ENCODE measurements at places on chromosomes 4 and X.

GRCh38 chr4:98374643-98375042, 113.5 kb downstream of the RAP1GDS1 start:
- no peak for DNase-seq

- DNase-seq = no peak
Measured at GRCh38 chr4:36638273-36638811, 356.9 kb downstream of the DTHD1 start.

- DNase-seq = no peak
Measured at GRCh38 chr4:157700898-157701694, 471.7 kb downstream of the GASK1B start.

- DNase-seq = no peak
Measured at GRCh38 chr4:8848507-8849265, 23.0 kb downstream of the HMX1 start.

DNA sequence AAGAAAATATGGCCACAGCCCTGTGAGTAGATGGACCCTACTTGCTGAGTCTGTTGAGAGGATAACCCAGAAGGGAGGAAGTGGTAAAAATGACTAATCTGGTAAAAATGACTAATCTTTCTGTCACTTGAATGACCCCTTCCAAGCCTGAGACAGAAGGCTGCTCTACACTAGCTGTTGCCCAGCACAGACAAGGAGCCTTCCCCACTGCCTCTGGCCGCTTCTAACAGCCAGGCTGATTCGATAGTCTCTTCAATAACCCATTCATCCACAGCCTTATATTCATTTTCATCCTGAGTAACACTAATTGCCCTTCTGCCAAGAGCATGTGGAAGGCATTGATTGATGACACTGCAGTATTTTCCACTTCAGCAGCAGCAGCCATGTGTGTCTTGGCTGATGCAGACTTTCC, 18.4 kb downstream of the MAGEB17 start:
- no peak for DNase-seq

DNA sequence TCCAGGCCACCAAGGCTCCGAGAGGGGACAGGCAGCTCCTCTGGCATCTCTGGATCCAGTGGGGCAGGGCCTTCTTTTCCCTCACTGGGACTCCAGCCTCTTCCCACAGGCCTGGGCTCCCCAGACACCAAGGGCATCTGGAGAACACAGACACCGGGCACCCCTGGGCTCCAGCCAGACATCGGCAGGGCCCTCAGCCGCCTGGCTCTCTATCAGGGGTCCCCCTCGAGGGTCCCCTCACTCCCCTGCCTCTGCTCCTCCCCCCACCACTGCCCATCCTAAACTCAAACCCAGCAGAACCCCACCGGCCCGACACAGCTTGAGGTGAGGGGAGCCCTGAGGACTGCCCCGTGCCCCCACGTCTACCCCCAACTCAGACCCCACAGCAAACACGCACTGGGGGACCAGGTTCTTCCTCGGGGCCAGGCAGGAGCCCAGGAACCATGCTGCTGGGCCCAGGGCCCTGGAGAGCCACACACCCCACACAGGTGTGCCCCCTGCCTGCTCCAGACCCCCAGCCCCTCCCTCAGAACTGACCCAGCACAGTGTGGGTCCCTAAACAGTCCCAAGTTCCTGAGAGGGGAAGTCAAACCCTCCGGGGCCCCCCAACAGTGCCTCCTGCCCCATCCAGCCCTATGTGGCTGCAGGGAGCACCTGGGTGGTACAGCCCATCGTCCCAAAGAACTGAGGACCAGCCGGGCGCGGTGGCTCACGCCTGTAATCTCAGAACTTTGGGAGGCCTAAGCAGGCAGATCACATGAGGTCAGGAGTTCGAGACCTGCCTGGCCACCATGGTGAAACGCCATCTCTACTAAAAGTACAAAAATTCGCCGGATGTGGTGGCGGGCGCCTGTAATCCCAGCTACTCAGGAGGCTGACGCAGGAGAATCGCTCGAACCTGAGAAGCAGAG, 86.8 kb downstream of the FAM53A start:
- DNase-seq = no peak

GRCh38 chrX:100435726-100436125, 25.7 kb upstream of the PCDH19 start:
- DNase-seq = no peak

DNA sequence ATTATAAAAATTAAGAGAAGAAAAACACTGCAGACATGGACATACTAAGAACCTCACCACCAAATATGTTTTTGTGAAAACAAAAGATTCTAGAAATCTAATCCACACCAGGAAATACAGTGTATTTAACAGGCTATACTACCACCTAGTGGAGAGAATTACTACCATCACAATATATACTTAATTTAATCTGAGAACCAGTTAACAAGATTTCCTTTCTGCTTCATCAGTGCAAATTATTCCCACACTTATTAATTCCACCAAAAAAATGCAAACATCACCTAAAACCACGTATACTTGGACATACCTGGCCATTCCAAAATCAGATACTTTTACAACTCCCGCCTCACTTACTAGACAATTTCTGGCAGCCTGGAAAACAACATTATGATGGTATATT, 7.0 kb upstream of the TXK start:
- no peak for DNase-seq

DNA sequence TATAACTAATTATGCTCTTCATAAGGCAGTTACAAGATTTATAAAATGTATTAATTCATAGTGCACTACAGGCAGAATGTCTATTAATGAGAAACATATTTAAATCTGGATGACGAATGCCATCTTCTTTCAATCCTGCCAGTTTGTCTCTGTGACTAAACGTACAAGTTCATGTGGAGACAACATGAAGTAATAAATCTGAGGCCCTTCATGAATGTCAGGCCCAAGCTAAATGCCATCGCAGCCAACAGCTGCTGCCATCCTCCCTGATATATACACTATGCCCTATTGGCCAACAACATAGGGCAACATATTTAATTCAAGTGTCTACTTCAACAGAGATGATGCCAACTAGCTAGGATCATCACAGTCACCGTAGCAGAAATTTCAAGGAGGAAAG, 43.7 kb downstream of the TSPAN5 start:
- no peak for DNase-seq

- DNase-seq = no peak
Measured at GRCh38 chr4:176789955-176790354, 2.8 kb downstream of the VEGFC start.

DNA sequence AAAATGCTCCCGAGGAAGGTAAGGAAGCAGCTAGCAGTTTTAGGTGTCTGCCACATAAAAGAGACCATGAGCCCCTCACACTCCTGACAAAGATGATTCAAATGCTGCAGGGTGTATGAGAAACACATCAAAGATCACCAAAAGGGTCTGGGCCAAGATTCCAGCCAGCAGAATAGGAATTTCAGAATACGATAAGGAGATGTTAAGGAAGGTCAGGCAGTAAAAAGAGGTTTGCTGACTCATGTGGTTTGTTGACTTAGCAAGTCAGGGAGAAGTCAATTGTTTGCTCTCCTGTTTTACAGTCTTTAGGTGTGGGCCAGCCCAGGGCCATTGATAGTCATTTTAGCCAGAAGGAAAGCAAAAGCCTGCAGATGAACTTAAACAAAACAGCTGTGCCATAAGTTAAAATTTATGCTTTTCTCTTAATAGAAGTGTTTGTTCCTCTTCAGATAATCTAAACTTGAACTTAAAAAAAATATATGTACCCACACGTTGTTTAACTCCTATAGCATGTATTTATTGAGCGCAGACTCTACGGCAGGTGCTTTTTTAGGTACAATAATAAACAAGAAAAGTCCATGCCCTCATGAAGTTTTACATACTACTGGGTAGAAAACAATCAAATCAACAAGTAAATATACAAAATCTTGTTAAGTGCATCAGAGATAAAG, 115.6 kb downstream of the CAMK2D start:
- DNase-seq = no peak

GRCh38 chr4:147821555-147821954, 89.7 kb downstream of the ARHGAP10 start:
- DNase-seq = no peak

DNA sequence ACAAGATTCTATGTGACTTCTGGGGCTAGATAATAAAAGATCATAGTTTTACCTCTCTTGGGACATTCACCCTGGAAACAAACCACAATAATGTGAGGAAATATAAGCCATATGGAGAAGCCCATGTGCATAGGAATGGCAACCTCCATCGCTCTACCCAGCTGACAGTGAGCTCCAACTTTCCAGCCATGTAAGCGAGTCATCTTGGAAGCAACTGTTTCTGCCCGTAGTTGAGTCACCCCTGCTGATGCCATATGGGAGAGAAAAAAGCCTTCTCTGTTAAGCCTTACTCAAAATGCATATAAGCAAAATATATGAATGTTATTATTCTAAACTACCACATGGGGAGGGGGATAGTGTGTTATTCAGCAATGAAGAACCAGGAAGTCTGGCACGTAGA, 31.4 kb upstream of the RELL1 start:
- no peak for DNase-seq

GRCh38 chr4:37864786-37865185, 26.1 kb upstream of the TBC1D1 start:
- no peak for DNase-seq

- DNase-seq = no peak
Measured at GRCh38 chr4:26288355-26288909, 32.4 kb upstream of the RBPJ start.

DNA sequence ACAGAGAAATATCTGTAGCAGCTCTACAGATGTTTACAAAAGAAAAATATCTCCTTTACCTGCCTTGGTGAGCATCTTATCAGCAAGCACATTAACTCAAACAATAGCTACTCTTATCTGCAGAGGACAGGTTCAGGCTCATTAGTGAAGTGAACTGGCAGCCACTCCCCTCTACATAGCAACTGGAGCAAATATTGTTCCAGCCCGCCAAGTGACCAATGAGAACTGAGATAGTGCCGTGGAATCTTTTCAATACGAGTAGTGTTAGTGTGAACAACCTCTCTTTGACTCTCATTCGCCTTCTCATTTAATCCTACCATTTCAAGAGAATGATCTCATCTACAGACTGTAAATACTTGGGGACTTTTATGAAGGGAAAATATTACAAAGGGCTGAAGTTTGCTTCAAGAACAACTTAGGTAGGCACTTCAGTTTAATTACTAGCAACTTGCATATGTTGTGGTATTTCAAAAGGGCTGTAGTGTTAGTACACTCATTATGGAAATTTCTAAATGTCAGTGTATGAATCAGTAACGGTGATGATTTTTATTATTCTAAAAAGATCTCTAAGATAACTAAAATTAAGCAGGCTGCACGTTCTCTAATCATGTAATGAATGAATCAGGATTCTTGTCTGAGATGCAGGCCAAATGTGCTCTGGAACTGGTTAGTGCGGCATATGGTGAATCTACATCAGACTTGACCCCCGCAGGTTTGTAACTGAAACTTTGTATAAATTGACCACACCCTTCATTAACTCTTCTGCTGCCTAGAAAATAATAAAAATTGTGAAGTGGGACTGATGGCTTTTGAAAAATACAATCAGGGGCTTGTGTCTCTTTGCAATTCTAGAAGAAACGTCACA, 72.4 kb downstream of the PALLD start:
- DNase-seq = no peak

- peak; percentile 88 for DNase-seq
Measured at GRCh38 chr4:88523325-88524129, at the start of gene PYURF. TSS of gene PYURF (minus strand) at chr4:88523776. CDS start at chr4:88523700, 76 bp downstream.

DNA sequence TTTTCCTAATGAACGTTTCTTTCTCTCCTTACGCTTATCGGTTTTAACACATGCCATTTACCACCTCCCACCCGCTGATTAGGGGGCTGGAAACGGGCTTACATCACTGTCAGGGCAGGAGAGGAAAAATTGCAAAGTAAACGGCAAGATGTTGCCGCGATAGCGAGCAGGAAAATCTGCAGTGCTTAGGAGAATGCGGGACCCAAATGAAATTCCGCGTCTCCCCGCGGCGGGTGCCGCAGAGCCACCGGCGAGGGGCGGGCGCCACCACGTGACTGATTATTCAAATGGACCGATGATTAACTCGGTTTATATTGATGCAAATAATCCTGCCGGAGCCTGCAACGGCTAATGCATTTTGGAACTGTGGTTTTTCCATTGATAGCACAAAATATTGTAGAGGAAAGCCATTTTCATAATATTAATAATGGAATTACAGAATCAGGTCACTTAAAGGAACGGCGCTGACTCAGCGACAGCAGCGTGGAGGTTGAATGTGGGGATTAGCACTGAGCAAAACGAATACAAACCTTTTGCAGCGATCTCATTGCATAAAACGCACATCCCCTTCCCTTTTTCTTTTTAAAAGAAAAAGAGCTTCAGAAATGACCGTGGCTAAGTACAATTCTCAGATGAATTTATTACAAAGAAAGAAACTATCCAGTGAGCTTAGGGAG, 224.2 kb downstream of the STIM2 start:
- DNase-seq = no peak

GRCh38 chrX:150370589-150371312, 7.6 kb downstream of the MAMLD1 start:
- DNase-seq = no peak

GRCh38 chr4:1033840-1034551, 22.6 kb downstream of the FGFRL1 start:
- DNase-seq = no peak

DNA sequence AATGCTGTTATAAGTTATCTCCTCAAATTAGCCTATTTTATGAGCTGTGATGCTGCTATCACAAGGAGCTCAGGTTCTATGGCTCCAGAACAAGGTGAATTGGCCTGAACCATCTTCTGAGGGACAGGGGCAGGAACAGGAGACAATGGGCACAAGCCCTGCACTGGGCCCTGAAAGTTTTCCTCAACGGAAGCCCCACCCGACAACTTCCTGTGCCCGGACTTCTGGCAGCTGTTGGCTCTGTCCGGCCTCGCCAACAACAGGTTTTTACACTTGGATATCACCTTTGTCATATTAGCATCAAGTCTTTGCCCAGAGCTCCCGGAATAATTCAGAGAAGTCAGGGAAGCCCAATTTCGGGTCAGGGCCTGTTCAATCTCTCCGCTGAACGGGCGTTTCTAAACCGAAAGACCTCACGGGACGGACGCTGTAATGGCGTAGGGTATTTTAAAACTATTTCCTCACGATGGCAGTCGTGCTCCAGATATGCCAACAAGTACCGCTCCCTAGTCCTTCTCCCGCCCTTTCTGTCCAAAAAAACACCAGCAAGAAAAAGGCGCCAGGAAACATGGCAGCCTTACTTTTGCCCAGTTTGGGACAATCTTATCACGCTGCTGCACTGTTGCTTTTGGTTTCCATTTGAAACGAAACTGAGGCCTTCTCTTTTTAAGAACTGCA, 201.0 kb upstream of the STK26 start:
- DNase-seq = peak; percentile 89

GRCh38 chr4:6307891-6308290, 38.2 kb downstream of the WFS1 start:
- no peak for DNase-seq

- no peak for DNase-seq
Measured at GRCh38 chrX:776529-777230, 146.1 kb downstream of the SHOX start.

Data from ascending aorta (tissue), 2 donors.